Memory B cell (primary cell): ENCODE measurements at places on chromosomes 6 and 20.

DNA sequence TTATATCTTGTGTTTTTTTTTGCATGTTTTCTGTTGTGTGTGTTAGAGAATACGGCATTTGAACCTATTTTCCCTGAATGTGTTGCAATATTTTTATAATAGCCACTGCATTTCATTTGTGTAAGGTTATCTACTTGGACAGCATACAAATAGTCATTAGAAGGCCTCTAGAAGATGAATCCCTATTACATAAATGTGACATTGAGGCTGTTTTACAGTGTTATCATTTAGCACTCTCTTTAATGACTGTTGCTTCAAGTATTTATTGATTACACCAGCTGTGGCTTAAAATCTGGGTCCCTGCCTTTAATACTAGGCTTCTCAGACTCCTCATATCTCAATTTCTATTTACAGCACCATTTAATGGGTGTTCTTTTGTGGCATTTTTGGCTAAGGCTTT is 465.8 kb downstream of the FRK start:
- DNase-seq, result no peak

DNA sequence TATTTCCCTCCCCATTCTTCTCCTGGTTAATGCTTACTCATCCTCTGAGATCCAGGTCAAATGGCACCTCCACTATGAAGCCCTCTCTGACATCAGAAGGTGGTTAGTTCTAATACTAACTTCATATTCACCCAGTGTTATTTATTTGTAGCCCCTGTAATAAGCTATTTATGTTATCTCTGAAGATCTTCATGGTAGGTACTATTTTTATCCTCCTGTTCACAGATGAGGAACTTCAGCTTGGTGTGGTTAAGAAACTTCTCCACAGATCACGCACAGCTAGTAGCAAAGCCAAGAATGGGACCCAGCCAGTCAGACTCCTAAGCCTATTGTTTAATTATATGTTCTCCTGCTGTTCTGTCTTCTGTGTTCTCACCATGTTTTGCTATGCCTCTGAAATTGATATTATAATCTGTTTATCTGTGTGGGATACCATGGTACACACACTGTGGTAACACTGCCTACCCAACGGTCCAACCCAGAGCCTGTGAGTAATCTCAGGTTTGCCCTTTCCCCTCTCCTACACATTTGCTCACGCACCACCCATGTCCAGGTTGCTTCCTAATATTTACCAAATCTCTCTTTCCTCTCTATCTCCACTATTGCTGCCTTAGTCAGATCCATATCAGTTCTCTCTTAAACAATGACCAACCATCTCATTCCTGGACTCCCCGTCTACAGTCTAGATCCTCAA is 98.4 kb downstream of the IPCEF1 start:
- DNase-seq, result no peak

DNA sequence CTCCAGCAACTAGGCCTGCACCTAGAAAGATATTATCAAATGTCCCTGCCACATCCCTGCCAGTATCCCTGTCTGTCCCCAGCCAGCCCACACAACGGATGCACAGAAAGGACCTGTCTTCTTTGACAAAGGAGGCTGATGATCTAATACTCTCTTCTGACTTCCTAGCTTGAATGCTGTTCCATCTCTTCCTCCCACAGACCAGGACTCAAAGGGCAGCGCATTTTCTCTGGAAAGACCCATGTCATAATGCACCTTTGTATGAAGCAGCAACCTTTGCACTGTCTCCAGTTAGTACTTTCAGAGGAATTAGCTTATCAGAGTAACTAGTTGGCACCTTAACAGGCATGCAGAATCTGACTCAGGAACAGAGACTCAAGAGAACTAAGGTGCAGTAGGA is 53.3 kb upstream of the TAF8 start:
- no peak for DNase-seq

DNA sequence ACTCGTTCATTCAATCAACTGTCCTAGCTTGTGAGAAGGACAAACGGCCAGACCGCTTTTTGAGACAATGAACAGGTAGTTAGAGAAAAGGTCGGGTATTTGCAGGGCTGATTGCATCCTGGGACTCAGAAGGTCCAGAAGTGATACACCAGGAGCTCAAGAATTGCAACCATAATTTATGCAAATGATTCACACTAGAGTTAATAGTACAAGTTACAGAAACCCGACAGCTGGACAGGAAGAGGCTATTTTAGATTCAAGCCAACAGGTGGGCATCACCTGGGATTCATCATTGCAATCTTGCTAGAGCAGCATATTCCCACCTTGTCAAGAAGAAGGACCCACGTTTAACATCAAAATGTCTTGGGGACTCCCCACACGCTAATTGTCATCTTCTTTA is 83.5 kb downstream of the TNFAIP3 start:
- no peak for DNase-seq
